ENCODE measurements at places on chromosomes 2 and 18.

GRCh38 chr18:48296581-48296980 is 112.6 kb downstream of the ZBTB7C start:
- DNase-seq = no peak

DNA sequence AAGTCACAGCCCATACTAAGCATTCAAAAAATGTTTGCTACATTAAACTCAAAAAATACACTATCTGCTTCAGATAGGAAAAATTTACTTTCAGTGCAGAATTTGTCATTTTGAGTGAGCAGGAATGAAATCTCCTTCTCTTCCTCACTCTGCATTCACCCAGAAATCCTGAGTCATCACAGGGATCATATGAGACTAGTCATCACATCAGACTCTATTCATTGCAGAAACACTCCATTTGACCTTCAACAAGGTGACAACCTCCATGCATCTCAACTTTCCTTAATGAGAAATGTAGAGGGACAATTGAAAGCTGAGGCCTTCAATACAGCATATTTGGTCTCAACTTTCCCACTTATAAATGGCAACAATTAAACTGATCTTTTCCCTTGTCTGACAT is 130.4 kb upstream of the CYP26B1 start:
- DNase-seq = no peak

DNA sequence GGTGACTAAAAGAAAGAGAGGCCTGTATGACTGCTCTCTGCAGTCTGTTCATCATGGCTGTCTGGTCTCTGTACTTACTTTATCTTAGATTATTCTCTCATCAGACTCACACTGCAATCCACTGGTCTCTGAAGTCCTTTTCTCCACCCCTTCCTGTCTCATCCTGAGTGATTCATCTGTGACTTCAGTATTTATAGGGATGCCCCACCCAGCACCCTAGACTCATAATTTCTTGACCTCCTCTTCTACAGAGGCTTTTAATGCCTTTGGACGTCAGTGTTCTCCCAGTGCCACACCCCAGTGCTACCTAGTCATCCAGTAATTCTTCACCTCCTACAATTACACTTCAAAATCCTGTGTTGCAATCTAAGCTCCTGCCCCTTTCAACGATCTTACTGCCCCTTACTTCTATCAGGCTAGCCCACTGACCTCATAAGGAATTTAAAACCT is 14.9 kb upstream of the ITPRID2 start:
- DNase-seq = no peak

GRCh38 chr2:44951714-44952113 is 10.2 kb downstream of the SIX3 start:
- no peak for DNase-seq

Data from RPMI8226 (cell line).